ENCODE measurements at places on chromosomes 4 and X. TPM values are rescaled to one million over a fixed set of nuclear protein-coding genes. Genes with fewer than 3 reads are reported as not detected.

- DNase-seq: no peak
Measured at GRCh38 chr4:35167385-35167784, 1076.9 kb downstream of the ARAP2 start.

DNA sequence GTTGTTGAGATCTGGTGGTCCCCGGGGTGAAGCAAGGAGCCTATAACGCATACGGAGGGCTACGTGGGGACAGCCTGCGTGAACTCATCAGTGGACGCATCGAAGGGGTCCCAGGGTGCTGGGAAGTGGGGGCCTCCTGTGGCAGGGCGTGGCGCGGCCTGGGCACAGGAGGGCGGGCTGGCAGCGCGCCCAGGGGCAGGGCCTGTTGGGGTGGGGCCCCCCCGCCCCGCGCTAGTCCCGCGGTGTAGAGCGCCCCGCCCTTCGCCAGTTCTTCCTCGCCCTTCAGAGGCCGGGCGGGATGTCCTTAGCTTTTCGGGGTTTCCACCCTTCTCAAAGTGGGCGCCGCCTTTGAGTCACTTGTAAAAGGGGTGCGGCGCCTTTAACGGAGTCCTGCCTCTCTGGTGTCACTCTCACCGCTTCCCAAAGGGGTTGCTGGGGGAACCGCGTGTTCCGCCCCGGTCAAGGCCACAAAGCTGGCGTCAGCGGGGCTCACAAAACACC, 632 bp downstream of the PLP2 start:
- DNase-seq: peak; percentile 42

GRCh38 chr4:146108756-146109155, 66.8 kb upstream of the LSM6 start:
- DNase-seq: no peak

DNA sequence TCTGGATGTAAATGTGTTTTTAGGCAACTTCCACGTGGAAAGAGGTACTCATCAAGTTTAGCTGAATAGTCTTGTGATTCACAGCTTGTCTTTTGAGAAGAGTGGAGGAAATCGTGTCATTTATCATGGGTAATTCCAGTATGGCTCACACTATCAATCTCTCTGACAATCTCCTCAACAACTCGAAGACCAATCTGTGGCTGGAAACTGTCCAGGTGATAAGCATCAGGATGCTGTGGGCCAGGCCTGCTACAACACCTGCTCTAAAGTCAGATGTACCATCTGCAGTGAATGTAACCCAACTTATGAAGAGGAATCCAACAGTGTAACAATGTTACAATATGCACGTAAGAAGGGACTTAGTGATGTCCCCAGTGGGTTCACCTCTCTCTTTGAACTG, 132.1 kb upstream of the GK2 start:
- DNase-seq: no peak

GRCh38 chr4:5456296-5456845, 252.0 kb downstream of the EVC2 start:
- no peak for DNase-seq

DNA sequence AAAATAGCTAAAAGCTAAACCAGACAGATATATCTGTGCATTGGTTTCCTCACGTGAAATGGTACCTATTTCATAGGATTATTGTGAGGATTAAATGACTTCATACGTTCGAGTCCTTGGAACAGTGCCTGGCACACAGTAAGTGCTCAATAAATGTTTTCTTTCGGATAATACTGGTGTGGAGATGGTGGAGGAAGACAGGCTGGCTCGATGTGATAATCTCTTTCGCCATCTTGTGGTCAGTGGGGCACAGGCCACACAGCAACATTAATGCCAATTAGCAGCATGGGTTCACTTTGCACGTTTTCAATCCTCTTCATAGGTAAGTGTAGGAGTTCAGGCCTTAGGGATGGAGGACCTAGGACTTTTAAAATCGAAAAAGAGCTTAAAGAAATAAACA, 9.3 kb downstream of the PAGE4 start:
- peak; percentile 20 for DNase-seq

DNA sequence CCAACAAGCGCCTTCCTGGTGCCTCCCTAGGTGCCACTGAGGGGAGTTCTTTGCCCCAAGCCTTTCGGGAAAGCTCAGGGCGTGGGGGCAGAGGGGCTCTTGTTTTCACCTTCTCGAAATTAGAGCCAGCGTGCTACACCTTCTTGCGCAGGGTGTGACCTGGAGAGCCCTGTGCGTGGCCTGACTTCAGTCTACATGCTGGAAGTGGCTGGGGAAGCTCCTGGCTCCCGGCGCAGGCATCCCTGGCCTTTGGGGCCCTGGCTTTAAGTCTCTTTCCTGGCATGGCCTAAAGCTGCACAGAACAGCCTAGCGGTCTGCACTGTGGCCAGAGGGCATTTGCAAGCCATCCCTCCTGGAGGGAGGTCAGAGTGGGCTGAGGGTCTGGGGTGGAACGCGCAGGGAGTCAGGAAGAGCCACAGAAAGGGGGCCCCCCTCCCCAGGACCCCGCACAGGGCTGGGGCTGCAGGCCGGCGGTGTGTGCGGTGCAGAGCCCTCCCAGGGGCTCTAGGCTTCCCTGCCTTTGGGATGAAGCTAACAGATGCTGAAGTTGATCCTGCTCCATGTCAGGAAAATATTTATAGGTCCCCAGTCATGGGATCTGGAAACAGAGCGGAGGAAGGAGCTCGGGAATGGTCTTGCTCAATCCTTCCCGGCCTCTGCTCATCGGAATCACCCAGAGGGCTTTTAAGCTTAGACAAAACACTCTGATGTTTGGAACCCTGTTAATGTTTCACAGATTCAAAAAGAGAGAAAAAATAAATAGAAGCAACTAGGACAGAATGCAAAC, 781 bp upstream of the SPON2 start:
- no peak for DNase-seq

- no peak for DNase-seq
Measured at GRCh38 chr4:174522183-174523024, at the start of gene HPGD. TSS of gene HPGD (minus strand) at chr4:174522488. CDS start at chr4:174522451, 37 bp downstream.

- no peak for DNase-seq
Measured at GRCh38 chrX:73847100-73847499, 284.1 kb downstream of the CHIC1 start.

GRCh38 chr4:172521680-172522079, 646.9 kb upstream of the GALNT7 start:
- DNase-seq: no peak

DNA sequence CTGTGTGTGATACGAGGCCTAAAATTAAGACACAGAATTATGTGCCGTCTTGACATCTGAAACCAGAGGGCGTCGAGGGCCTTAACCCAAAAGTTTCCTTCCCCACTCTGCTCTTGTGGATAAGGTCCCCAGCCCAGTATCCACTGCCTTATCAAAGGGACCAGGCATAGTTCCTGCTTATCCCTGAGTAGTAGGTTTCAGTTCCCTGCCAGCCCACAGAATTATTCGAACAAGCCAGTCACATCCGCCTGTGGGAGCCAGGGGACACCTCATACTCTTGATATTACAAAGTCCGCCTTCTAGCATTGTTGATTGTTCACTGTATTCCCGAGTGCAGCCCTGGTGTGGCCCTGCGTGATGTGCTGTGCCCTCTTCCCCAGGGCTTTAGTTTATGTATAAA, 5.4 kb upstream of the MMRN1 start:
- no peak for DNase-seq

DNA sequence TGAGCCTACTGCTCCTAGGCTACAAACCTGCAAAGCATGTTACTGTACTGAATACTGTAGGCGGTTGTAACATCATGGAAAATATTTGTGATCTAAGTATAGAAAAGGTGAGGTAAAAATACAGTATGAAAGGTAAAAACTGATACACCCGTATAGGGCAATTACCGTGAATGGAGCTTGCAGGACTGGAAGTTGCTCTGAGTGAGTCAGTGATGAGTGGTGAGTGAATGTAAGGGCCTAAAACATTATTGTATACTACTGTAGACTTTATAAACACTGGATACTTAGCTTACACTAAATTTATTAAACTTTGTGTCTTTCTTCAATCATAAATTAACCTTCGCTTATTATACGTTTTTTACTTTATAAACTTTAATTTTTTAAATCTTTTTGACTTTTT, 3.7 kb downstream of the KIF4A start:
- peak; percentile 18 for DNase-seq

DNA sequence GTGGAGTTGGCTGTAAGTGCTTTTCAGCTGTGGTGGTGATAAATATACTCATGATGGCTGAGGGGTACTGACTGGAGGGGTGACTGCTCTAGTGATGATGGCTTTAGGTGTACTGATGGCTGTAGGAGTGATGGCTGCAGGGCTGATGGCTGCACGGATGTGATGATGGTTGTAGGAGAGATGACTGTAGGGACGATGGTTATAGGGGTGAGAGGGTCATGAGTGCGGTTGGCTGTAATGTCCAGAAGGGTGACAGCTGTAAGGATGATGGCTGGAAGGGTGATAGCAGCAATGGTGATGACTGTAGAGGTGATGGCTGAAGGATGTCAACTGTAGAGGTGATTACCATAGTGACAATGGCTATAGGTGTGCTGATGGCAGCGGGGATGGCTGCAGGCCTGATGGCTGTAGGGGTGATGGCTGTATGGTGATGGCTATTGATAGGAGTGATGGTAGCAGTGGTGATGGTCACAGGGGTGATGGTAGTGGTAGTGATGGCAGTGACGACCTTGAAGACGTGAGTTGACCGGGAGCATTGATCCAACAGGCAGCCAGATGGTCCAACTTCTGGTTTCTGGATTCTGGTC, 570 bp upstream of the SASH3 start:
- no peak for DNase-seq

GRCh38 chr4:8204576-8205227, 5.6 kb downstream of the SH3TC1 start:
- no peak for DNase-seq

DNA sequence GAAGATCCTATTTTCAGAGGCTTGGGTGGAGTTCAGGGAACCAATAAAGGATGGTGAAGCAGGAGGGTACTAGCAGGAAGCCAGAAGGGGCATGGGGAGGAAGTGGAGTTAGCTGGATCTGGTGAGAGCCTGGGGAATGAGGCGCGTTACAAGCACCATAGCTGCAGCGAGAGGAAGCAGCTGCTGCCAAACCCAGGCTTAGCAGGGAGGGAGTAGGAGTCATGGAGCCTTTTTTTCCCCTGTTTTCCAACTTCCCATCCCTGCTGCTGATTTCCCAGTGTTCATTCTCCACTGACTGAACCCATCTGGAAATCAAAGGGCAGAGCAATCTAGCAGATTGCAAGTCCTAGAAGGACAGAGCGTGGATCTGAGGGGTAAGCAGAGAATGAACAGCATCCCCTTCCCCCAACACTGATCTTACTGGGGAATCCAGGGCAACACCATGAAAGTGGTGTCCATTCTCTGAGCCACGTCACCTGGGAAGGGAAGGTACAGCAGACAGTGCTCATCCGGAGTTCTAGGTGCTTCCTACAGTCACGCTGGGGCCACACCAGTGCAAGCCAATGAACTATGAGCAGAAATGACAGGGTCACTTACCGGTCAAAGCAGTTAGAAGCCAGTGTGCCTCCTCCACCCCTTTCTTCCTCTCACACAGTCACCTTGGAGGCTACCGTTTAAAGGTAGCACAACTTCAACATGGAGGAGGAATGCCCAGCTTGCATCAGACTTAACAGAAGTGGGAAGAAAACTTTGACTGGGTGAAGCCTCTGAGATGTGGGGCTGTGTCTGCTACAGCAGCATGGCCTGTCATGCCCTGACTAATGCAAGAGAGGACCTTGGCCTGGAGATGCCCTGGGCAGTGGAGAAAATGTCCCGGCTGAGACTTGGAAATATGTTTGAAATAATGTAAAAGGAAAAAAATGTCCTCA, 36.7 kb downstream of the SMIM20 start:
- no peak for DNase-seq

GRCh38 chr4:177393236-177393635, 49.0 kb downstream of the AGA start:
- no peak for DNase-seq

DNA sequence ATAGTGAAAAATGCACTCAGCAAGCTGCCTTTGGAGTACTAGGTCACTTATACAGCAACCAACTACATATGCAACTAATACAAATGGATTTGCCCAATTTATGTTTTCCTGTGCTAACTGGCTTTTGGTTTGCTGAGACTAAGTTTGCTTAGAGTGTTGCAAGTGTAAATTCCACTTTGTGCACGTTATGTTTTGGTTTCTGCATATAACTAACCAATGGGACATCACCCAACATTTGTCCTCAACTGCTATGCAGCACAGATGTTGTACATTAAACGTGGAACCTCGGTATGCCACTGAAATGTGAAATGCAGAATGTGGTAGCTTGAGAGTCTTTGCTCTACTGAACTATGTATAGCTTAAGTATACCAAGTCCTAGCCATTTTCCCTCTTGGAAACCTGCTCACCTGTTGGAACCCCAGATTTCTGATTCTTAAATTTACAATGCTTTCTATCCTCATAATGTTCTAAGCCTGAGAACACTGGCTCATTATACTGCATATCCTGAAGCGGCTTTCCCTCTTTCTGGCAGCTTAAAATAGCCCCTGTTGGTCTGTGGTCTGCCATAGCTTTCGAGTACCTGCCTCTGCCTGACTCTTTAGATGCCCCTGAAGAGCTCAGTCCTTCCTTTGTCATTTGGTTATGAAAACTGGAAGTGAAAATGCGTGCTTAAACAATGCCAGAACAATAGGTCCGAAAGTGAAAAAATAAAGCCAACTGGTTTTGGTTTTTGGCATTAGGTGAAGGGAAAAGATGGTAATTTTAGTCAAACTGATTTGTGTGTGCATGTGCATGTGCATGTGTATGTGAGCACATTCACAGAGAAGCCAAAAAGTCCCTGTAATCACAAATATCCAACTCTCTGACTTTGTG, 158.0 kb downstream of the SH2D1A start:
- DNase-seq: no peak

DNA sequence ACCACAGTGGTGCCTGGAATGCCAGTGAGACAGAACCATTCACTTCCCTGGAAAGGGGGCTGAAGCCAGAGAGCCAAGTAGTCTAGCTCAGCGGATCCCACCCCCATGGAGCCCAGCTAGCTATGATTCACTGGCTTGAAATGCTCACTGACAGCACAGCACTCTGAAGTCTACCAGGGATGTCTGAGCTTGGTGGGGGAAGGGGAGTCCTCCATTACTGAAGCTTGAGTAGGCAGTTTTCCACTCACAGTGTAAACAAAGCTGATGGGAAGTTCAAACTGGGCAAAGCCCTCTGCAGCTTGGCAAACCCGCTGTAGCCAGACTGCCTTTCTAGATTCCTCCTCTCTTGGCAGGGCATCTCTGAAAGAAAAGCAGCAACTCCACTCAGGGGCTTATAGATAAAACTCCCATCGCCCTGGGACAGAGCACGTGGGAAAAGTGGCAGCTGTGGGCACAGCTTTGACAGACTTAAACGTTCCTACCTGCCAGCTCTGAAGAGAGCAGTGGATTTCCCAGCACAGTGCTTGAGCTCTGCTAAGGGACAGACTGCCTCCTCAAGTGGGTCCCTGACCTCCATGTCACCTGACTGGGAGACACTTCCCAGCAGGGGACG, 32.0 kb downstream of the NAP1L2 start:
- no peak for DNase-seq

The MAGEA1 gene
- not detected for total RNA-seq

The ASMT gene
- total RNA-seq: not detected

The CYSLTR1 gene
- total RNA-seq: 0.50 TPM

The TEX13B gene
- not detected for total RNA-seq

The NUP62CL gene
- not detected for total RNA-seq

The IL21 gene
- total RNA-seq: not detected

The GAGE12J gene
- total RNA-seq: not detected

All from fibroblast of lung (primary cell).